ENCODE measurements at places on chromosomes 5 and 9.

DNA sequence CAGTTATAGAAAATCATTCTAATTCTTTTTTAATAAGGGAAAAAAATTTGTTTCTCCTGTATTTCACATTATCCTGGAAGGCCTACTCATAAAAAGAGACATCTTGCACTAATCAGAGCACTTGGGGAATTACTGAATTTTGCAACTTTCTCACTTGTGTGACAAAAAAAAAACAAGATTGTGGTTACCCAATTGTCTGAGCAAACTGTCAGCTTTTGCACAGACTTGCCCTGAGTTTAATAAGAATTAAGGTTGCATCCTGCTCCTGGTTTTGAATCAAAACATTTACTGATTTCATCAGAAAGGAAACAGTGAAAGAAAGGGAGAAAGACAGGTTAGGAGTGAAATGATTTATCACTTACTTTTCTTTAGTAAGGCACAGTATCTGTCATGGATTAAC, 10.6 kb upstream of the SH3RF2 start:
- peak; percentile 85 for DNase-seq

DNA sequence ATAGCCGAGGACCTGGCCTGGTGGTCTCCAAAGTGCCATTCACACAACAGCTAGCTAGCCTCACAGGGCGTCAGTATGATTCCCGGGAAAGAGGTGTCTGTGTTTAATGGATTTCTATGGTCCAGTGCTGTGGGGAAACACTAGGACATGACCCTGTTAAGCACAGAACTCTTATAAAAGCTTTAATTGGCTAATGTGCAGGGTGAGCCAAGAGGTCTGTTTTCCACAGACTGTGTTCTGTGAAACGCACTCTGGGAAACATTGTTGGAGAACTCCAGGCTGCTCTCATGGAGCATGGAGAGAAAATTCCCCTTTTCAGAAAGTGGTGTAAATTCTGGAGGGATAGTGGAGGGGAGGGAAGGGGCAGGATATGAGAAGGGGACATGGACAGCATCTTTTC, 331.4 kb downstream of the FBXL7 start:
- no peak for DNase-seq

- DNase-seq, result no peak
These were observed 46.7 kb upstream of the UBQLN1 start for GRCh38 chr9:83754383-83754977.

GRCh38 chr9:115135821-115136778, 18.1 kb upstream of the TNC start:
- peak; percentile 75 for DNase-seq

- DNase-seq, result no peak
These were observed 986.5 kb upstream of the WWC1 start for GRCh38 chr5:167304834-167305469.

- DNase-seq, result no peak
These were observed 19.7 kb downstream of the KDM3B start for GRCh38 chr5:138372225-138372624.

DNA sequence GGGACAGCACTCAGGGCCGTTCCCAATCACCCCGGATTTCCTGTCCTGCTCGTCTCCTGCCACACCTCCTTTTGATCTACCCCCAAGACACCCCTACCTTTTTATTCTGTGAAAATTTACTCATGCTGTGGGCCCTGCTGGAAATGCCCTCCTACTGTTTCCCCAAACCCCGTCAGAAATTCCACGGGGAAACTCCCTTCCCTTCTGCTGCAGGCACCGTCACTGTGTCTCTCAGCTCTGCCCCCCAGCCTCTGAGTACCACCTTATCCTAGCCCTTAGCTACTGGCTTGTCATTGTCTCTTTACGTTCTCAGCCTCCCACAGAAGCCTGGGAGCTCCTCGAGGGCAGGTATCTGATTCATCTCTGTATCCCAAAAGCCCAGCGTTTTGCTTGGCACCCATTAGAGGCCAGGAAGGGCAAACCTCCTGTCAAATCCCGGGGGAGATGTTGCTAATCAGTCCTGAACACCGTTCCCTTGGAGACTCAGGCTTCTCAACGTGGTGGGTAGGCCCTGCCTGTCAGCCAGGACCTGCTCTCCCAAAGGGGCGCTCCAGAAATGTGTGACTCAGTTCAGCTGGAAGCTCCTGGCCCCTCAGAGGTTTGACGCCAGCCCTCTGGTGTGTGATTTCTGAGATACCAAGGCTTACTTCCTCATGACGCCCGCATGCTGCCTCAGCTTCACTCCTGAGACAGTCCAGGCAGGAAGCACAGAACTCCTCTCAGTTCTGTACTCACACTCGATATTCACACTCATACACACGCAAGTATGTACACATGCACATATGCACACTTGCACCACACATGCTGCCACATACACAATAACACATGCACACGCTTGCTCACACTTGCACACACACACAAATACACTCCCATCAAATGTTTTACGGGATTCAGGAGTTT, 50.7 kb upstream of the GRHPR start:
- peak; percentile 29 for DNase-seq

- no peak for DNase-seq
These were observed 16.3 kb downstream of the ROR2 start for GRCh38 chr9:91933556-91934352.

GRCh38 chr5:102902135-102902448, 147.0 kb downstream of the PAM start:
- no peak for DNase-seq

GRCh38 chr5:89847743-89848142, 561.8 kb downstream of the CETN3 start:
- DNase-seq, result no peak

GRCh38 chr5:138753794-138754698, 821 bp downstream of the CTNNA1 start:
- DNase-seq, result peak; percentile 55

GRCh38 chr9:31103836-31104235, 1280.6 kb upstream of the ACO1 start:
- DNase-seq, result peak; percentile 13

GRCh38 chr5:171155621-171156020, 153.4 kb upstream of the TLX3 start:
- peak; percentile 25 for DNase-seq

DNA sequence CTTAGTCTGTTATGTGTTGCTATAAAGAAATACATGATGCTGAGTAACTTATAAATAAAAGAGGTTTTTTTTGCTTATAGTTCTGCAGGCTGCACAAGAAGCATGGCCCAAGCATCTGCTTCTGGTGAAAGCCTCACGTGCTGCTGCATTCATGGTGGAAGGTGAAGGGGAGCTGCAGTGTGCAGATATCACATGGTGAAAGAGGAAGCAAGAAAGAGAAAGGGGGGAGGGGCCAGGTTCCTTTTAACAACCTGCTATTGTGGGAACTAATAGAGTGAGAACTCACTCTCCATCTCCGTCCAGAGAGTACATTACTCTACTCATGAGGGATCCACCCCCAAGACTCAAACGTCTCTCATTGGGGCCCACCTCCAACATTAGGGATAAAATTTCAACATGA, 12.5 kb upstream of the PARP8 start:
- DNase-seq, result no peak

GRCh38 chr9:16825331-16825725, 45.1 kb downstream of the BNC2 start:
- peak; percentile 71 for DNase-seq

- no peak for DNase-seq
These were observed 100.3 kb downstream of the NSG2 start for GRCh38 chr5:174145821-174146220.

- no peak for DNase-seq
These were observed 62.2 kb downstream of the CFAP77 start for GRCh38 chr9:132472199-132472598.

GRCh38 chr9:100600521-100601079, 22.7 kb downstream of the CAVIN4 start:
- DNase-seq, result no peak

DNA sequence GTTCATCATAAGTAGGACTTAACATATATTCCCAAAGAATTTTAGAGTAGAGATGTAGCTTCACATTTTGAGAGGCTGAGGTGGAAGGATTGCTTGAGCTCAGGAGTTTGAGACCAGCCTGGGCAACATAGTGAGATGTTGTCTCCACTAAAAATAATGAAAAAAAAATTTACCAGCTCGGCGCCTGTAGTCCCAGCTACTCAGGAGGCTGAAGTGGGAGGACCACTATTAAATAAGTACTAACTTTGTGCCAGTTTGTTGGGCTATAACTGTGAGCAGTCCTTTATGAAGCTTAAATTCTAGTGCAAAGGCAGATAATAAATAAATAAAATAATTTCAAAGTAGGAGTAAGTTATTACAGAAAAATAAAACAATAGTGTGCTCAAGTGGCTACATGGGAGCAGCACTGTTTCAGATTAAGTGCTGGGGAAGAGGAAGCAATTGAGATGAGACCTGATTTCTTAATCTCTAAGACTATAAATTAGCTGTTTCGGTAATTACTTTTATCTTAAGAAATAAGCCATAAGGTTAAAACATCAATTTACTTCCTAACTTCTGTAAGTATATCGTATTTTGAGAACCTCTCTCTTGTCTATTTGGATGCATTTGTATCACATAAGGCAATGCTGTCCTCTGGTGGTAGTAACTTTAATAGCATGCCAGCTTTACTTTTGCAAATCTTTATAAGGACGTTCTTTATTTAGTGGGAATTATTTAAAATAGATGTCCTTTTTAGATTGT, 98.9 kb downstream of the CSNK1G3 start:
- DNase-seq, result peak; percentile 28

- no peak for DNase-seq
These were observed at the start of gene PLPP7 for GRCh38 chr9:131289301-131290035. PLPP7 (plus strand) TSS chr9:131289723; CDS start chr9:131289998, 275 bp downstream.

DNA sequence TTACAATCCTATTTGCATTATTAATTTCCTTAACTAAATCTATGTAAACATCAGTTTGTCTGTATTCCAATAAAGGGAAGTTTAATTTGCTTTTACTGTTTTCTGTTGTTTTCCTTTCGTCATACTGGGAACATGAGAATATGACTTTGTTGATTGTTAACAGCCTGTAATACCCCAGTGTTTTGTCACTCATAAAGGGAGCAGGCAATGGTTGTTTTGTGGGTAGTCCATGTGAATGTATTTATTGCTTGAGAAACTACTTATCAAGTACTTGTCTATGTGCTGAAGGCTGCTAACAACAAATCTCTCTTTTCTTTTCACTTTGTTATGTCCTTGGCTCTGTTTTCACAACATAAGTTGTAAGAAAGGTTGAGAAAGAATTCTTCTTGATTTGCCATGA, 1070.2 kb upstream of the ACO1 start:
- no peak for DNase-seq

- DNase-seq, result no peak
These were observed 11.2 kb downstream of the FAM240B start for GRCh38 chr9:38708759-38709158.

DNA sequence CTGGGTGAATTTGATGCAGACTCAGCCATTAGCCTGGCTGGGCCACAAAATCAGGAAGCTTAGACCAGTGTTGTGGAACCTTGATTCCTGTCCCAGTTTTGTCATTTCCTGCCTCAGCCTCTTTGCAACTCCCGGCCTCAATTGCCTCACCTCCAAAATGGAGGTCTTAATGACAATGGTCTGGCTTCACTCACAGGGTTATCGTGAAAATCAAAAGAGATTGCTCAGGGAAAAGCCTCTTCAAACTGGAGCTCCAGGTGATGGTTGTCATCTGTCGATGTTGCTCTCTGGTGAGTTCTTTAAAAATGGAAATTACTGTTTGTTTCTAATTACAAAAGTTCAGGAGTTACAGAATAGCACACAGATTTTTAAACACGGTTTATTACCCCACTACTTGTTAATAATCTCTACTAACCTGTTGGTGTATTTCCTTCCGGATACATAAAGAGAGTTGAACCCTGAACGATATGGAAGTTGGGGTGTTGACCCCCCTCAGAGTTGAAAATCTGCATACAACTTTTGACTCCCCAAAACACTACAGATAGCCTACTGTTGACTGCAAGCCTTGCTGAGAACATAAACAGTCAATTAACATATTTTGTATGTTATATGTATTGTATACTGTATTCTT, 109.9 kb upstream of the CPEB4 start:
- no peak for DNase-seq

DNA sequence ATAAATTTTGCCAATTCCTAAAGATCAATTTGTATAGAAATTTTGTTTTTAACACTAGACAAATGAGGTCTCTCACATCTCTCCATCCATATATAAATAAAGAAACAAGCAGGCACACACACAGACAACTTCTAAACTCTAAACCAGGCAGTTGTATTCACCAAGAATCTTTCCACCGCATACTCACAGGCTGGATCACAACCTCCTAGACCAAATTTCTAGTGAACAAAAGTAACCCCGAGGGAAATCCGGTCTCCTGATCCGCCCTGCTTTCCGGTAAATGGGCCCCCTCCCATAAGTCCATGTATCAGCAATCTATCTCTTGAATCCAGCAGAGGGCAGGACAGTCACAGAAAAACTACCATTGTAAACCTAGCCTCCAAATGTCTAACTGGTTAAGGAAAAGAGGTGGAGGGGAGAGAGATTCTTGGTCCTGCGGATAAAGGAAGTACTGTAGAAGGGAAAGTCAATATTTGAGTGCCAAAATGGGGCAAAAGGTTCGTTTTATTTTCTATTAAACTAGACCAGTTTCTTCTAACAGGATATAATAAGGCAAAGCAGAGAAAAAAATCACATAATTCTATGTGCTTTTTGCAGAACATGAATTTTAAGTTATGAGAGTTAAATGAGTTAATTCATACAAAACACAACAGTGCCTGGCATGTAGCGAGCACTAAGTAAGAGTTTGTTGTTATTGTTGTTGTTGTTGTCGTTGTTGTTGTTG, 4.8 kb upstream of the SMU1 start:
- peak; percentile 78 for DNase-seq

GRCh38 chr9:125430161-125431011, 168.8 kb downstream of the GAPVD1 start:
- no peak for DNase-seq

DNA sequence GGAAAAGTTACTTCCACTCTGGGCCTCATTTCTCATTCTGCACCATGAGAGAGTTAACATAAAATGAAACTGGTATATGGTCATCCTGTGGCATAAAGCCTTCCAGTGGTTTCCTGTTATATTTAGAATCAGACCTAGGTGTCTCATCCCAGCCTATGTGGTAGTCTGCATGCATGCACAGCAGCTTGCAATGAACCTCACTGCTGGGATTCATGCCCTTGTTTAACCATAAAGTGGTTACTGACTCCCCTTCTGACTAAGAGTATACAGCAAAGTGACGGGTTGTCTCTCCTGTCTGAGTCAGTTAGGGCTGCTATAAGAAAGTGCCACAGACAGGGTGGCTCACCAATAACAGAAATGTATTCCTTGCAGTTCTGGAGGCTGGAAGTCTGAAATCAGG, 14.7 kb upstream of the TDRD7 start:
- no peak for DNase-seq

GRCh38 chr9:120393386-120394057, 186.4 kb downstream of the CDK5RAP2 start:
- no peak for DNase-seq

GRCh38 chr5:180487556-180487955, 6.6 kb upstream of the CNOT6 start:
- DNase-seq, result no peak

DNA sequence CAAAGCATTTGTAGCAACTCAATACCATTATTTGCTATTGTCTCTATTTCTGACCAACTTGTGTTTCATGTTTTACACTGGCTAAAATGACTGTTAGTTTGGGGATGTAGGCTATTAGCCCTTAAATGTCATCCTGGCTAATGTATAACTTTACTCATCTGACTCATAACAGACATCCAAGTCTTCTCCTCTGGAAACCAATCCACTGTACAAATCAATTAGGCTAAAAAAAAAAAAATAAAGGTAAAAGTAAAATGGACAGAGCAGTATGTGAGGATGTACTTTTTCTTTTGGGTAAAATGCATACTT, 20.6 kb downstream of the MEGF9 start:
- DNase-seq, result no peak
